ENCODE measurements at places on chromosomes 11 and 22.

GRCh38 chr11:66220566-66220935, 47.9 kb upstream of the RAB1B start:
- DNase-seq: no peak

GRCh38 chr22:28435140-28435768, 244.4 kb downstream of the TTC28 start:
- no peak for DNase-seq

GRCh38 chr11:118909619-118910308, 16.0 kb downstream of the BCL9L start:
- DNase-seq: no peak

DNA sequence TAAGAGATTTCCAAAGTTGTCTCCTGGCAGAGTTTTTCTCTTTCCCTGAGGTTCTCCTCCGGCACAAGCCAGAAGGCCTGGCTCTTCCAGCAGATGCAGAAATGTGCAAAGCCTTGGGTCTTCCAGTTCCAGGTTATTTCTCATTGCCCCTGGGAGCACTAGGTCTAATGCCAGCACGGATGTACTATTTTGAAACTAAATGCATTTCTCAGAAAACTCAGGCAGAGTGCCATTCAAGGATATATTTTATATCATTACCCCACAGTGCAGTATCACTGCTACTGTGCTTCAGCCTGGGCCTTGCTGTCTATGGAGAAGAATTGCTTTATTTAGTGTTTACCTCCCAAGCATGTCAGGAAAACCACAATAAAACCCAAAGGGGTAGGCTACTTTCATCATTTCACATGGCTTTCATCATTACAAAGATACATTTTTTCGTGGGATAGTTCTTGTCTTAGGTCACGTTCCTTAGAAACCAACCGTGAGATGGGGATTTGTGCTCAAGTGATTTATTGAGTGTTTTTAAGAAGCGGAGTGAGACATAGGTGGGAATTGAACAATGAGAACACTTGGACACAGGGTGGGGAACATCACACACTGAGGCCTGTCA, 22.4 kb upstream of the FZD4 start:
- no peak for DNase-seq

- no peak for DNase-seq
Measured at GRCh38 chr22:46422896-46423295, 87.4 kb downstream of the TRMU start.

GRCh38 chr11:78039919-78040671, 17.0 kb upstream of the KCTD14 start:
- peak; percentile 75 for DNase-seq

Data from NCI-H1092 (cell line).